ENCODE measurements at places on chromosomes 6 and 20.

DNA sequence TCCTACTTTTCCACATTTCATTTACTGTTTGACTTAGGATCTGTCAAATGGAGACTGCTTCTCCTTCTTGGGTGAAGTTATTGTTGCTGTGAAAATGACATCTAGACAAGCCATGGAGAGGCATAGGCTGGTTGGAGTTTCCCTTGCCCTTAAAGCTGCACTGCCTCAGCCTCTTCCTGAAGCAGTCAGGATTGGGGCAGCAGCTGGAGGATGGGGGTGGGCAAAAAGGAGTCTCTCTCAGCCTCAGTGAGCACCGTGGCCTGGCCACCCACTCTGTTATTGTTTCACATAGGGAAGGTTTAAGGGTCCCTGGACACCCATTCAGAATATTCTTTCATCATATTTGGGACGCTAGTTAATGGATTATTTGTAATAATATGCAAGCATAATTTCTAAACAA lies 7.7 kb upstream of the ZBTB24 start:
- DNase-seq, result no peak

DNA sequence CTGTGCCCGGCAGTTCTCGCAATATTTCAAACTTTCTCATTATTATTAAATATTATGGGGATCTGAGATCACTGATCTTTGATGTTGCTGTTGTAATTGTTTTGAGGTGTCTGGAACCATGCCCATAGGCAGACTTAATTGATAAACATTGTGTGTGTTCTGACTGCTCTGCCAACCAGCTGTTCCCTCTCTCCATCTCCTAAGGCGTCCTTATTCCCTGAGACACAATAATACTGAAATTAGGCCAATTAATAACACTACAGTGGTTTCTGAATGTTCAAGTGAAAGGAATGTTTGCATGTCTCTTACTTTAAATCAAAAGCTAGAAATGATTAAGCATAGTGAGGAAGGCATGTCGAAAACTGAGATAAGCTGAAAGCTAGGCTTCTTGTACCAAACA lies 7.6 kb downstream of the MAPK14 start:
- no peak for DNase-seq

DNA sequence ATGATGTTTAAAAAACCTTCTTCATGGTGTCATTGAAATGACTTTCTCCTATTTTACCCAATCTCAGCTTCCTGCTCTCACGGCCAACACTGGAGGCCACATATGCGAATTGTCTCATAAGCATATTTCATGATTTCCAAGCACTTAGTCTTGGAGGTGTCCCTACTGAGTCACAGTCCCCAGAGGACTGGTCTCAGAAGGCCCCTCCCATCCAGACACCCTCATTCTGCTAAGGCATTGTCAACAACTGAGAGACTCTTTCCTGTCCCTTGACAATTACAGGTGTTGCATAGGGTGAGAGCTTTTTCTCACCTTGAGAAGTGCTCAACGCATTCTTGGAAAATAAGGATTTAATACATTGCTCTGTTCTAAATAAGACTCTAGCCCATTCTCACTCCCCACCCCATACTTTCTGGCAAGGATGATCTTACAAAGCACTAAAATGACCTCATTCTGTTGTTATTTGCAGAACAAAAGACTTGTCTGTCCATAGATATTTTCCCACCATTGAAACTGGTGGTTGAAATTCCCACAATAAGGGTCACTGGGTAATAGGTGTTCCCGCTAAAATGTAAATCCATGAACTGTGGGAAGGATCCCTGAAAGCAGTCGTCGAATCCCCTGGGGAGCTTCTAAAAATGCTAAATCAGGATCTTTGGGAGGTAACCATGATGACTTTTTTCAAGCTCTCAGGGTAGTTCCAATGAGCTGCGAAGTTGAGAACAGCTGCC lies 32.3 kb upstream of the SLC22A23 start:
- DNase-seq, result peak; percentile 72

GRCh38 chr6:29696147-29697125 lies 15.5 kb upstream of the ZFP57 start:
- DNase-seq, result no peak

DNA sequence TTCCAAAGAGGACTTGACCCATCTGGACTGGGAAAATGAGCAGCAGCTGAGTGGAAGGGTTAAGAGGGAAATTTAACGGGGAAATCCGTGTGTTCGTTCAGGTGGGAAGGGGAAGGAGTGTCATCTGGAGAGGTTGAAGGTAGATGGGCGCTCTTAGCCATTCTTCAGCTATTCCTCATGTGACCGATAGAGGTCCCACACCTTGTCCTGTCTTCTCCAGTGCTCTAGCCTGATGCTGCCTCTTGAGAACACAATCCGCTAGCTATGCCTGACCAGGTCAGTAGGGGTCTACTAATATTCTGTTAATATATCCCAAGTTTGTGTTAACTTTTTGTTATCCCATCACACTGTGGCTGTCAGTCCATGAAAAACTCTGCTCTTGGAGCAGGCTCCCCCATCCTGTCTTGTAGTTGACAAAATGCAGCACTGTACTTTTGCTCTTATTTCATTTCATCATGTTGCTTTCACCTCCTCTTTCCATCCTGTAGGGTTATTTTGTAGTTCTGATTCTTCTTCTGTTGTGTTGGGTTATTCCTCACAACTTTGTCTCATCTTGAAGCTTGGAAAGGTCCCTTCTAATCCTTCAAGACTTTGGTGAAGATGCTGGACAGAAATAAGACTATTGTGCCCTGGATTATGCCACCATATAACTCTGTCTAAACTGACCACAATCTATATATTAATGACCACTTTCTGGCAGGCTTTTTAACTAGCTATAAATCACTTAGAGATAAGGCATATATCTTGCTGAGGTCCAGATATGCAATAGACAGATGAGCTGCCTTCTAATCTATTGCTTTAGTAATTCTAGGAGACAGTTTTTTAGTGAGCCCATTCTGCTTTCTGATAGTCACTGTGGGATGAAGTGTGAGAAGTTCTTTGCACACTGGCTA lies 123.4 kb upstream of the SUPT3H start:
- DNase-seq, result no peak

DNA sequence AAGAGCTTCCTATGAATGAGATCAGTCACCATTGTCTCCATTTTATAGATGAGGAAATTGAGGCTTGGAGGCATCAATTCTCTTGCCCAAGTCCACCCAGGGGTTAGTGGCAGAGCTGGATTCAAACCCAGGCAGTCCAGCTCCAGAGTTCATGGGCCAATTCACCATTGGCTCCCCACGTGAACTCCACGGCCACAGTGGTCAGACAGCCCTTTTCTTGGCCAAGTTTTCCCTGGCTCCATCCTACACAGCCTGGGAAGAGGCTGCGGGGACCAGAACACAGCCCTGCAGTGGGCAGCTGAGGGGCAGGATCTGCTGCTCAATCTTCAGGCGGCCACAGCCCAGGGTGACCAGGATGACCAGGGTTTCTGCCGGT lies 20.5 kb downstream of the TGM2 start:
- DNase-seq, result no peak

DNA sequence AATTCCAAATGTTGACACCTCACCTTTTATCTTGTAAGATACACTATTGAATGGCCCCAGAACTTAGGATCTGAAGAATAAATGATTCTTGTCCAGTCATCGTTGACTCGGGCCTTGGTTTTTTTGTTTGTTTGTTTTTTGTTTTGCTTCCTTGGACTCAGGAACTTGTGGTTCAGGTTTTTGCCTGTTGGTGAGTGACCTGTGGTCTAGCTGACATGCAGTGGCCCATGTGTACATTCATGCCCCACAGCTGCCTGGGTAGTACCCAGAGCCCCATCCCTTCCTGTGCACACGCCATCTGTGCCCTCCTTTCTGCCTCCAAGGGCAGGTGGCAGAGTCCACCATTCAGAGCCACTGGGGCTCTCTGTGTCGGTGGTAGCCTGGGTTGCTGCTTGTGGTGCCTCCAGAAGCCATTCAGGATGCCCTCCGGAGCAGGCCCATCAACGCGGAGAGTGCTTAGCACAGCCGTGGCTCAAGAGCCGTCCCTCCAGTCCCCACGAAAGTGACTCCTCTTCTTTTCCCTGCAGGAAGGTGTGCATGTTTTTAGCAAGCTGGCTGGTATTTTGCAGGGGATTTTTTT lies 85.9 kb downstream of the SYNJ2 start:
- no peak for DNase-seq

DNA sequence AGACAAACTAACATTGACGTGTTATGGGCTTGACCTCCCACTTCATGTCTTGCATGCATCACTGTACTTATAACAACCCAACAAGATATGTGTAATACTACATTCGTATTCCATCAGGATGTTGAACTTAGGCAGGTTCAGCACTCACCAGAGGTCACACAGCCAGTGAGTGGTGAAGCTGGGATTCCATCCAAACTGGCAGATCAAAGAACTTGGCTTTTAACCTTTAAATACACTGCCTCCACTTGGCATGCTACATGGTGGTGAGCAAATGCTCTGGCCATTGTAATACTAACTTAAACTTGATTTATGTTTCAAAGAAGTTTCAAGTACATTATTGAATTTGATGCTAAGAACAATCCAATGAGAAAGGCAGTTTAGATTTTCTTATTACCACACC lies 10.7 kb upstream of the HDDC2 start:
- DNase-seq, result no peak

GRCh38 chr6:35071347-35071994 lies 69.7 kb downstream of the TCP11 start:
- no peak for DNase-seq

- DNase-seq, result no peak
Measured at GRCh38 chr6:15265787-15266186, 19.9 kb downstream of the JARID2 start.

DNA sequence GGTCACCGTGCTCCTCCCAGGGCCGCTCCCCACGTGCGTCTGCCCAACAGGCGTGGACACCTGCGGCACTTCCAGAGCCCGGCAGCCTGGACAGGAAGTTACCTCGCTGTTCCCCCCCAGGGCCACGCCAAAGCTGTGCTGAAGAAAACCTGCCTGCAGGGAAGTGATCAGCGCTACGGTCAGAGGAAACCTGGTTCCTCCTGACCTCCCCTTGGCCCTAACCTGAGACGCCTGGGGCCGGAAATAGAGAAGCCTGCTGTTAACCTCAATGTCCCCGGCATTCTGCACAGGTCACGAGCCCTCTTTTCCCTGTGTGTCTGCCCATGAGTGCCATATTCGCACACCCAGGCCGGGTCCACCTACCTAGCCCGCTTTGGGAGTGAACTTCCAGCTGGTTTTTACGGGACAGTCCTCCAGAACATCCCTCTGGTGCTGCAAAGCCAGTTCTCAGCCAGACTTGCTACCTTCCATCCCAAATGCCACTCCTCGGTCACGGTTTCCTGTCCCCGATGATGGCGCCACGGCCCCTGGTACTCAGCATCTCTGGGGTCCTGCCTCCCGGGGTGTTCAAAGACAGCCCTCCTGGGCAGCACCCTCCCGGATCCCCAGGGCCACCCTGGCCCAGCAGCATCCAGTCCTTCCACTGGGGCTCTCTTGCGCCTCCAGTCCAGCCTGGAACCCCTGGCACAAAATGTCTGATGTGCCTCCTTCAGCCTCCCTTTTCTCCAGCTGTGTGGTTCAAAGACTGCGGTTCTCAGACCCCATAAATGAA lies 12.0 kb upstream of the IRF4 start:
- DNase-seq, result no peak

DNA sequence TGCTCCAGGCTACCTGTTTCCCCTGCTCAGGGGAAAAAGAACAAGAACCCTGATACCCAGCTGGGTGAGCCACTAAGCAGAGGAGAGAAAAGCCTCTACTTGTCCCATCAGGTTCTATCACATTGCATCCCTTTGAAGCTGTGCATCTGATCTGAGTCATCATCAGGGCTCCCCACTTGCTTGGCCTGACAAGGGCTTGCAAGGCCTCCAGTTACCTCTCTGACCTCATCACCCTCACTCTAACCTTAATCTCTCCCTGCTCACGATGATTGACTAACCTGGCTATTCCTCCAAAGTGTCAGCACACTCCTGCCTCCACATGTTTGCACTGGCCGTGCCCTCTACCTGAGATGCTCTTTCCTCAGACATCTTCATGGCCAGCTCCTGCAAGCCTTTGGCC lies 309.5 kb upstream of the CHD6 start:
- no peak for DNase-seq

DNA sequence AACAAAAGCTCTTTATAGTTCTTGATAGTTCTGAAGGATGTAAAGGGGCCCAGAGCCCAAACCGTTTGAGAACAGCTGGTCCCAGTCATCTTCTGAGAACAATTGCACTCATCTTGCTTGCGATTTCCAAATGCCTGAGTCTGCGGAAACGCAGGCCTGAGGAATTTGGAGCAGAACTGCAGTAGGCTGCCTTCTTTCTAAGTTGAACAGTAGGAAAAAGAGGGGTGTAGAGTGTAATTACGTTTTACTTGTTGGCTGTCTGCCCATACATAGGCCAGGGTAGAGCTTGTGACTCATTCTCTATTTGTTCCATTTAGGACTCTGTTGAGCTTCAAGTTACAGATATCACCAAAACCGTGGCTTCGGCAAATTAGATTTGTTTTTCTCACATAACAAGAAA lies 42.0 kb upstream of the KIF16B start:
- peak; percentile 55 for DNase-seq

GRCh38 chr6:137788248-137788647 lies 78.8 kb upstream of the TNFAIP3 start:
- DNase-seq, result no peak

- DNase-seq, result no peak
Measured at GRCh38 chr6:122710908-122711635, 68.4 kb upstream of the FABP7 start.

DNA sequence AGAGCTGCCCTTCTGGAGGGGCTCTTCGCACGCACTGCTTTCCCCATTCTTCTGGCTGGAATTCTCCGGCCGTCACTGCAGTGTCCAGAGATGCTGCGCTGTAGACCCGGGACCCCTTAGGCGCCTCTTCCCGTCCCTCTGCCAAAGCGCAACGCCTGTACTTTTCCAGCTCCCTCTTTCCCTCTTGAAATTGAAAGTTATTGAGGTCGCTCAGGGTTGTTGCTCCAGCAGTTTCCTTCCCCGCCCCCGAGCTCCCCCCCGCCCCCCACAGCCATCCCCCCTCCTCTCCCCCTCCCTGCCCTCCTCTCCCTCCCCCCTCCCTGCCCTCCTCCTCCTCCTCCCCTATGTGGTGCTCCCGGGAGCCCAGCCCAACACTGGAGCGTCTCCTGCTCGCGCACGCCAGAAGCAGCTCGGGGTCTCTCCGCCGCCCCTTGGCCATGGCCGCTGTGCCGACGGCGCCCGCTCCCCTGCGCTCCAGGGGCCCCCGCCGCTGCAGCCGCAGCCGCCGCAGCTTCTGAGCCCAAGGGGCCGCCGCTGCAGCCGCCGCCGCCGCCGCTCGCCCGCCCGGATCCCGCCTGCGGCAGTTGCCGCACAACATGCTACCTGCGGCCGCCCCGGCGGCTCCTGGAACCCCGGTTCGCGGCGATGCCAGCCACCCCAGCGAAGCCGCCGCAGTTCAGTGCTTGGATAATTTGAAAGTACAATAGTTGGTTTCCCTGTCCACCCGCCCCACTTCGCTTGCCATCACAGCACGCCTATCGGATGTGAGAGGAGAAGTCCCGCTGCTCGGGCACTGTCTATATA lies at the start of gene RSPO3:
TSS of gene RSPO3 (plus strand) at position 374 of the 804 bp plus-strand sequence. CDS start 522 bp downstream, outside the sequence.
- DNase-seq, result peak; percentile 48

- DNase-seq, result no peak
Measured at GRCh38 chr6:3294396-3294795, 35.6 kb downstream of the PSMG4 start.

- no peak for DNase-seq
Measured at GRCh38 chr6:155837474-155837873, 381.8 kb upstream of the NOX3 start.
